ENCODE measurements at places on chromosomes 1 and 21.

DNA sequence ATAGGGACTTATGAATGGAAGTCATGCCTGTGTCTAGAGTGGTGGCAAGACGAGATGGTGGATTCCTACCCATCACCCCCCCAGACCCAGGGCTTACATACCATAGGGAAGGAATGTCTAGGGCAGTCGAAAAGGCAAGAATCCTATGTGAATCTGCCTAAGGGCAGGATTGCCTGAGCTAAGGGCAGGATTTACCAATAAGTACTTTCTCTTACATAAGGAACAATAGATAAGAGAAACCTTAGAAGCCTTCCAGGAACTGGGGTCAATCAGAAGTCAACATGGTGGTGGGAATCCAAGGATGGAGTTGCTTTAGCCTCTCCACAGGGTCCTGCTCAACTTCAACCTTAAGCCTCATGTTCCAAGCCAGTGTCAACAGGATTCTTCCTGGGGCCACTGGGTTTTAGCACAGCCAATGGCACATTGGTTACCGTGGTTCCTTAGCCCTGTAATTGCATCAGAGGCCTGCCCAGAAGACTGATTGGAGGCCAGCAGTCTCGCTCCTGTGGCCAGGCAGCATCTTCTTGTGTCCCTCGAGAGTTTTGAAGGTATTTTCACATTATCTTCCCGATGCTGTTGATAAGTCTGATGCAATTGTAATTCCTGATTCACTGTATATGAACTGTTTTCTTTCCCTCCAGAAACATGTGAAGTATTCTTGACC is 20.7 kb downstream of the BACE2 start:
- no peak for DNase-seq

- no peak for DNase-seq
Observed at GRCh38 chr1:23692308-23692871, 784 bp downstream of the RPL11 start.

- DNase-seq, result peak; percentile 72
Observed at GRCh38 chr1:12617901-12618660, at the start of gene DHRS3. Gene DHRS3, minus strand, starts transcription at chr1:12618210. Its CDS starts 862 bp downstream, at chr1:12617348.

GRCh38 chr1:104156738-104157137 is 407.0 kb downstream of the AMY1C start:
- DNase-seq, result no peak

GRCh38 chr1:150160964-150161621 is 11.4 kb downstream of the PLEKHO1 start:
- DNase-seq, result no peak

DNA sequence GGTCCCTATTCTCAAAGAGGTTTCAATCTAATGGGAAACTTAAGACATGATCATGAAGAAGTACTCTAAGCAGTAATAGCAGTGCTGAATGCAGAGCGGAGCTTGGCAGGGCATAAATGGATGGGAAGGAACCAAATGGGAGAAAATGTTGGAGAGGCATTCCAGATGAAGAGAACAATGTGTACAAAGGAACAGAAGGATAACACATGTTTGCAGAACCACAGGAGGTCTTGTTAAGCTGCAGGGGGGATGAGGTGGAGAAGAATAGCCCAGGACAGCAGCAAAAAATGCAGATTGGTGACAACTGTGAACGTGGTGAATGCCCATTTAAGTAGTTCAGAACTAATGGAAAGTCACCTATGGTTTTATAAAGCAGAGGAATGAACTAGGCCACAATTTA is 99.1 kb downstream of the ASTN1 start:
- no peak for DNase-seq

DNA sequence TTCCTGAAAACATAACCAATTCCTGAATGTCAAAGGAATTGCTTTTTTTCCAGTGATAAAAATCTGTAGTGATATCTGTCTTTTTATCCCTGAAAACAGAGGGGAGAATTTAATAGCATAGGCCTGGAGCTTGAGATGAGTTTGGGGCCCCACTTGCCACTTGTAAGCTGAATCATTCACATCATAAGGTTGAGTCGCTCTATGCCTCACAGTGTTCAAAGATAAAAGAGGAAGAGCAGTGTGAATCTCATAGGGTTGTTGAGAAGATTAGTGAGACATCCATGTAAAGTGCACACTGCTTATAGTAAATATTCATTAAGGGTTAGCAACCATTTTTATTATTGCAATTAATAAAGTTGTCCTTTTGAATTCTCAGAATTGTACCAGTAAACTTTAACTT is 271.3 kb downstream of the DNM3 start:
- DNase-seq, result no peak

DNA sequence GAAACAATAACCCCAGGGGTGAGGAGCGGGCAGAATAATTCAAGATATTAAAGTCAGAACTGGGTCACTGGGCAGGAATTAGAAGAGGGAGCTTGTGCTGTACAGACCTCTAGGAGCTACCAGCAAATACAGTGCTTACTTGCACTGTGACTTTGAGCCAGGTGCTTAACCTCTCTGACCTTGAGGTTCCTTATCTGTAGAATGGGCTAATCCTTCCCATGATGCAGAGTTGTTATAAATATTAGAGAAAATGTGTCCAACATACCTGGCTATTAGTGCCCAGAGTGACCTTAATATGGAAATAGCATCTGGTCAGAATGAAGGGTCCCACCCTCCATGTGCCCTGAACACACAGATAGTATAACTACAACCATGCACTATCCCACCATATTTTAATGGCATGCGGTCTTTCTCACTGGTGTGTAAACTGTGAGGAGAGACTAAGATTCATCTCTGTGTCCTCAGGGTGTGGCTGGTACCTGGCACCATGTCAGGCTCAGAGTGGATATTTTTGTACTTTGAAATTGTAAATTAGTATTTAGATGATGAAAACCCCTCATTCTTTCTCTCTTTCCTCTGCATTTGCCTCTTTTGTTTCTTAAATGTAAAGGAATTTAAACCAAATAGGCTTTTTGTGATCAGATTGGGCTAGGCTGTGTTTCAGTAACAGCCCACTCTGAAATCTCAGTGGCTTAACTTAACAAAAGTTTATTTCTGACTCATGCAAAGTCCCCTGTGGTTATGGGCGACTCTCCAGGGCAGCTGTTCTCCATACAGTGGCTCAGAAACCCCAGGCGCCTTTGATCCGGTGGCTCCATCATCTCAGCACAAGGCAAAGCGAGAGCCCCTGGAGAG is 60.0 kb upstream of the ROR1 start:
- no peak for DNase-seq

GRCh38 chr1:234768171-234768568 is 158.2 kb upstream of the IRF2BP2 start:
- DNase-seq, result no peak

GRCh38 chr1:109687641-109688499 is at the start of gene GSTM1:
Gene GSTM1, plus strand, starts transcription at chr1:109687817. Its CDS starts 57 bp downstream, at chr1:109687874.
- no peak for DNase-seq

DNA sequence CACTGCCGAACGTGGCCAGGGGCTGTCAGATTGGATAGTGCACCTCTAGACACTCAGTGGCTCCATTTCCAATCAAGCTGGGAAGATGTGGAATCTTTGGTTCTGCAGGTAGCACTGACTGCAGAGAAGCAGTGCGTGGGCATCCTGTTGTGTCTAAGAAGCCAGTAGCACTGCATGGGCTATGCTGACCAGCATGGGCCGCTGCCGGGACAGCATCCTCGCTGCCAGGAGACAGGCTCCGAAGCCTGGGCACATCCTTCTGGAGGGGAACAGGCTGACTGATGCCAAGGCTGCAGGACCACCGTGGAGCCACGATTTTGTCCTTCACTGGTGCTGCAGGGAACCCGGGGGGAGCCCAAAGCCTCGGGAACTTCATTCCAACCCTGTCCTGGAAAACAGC is 649.4 kb downstream of the NPHP4 start:
- DNase-seq, result no peak

DNA sequence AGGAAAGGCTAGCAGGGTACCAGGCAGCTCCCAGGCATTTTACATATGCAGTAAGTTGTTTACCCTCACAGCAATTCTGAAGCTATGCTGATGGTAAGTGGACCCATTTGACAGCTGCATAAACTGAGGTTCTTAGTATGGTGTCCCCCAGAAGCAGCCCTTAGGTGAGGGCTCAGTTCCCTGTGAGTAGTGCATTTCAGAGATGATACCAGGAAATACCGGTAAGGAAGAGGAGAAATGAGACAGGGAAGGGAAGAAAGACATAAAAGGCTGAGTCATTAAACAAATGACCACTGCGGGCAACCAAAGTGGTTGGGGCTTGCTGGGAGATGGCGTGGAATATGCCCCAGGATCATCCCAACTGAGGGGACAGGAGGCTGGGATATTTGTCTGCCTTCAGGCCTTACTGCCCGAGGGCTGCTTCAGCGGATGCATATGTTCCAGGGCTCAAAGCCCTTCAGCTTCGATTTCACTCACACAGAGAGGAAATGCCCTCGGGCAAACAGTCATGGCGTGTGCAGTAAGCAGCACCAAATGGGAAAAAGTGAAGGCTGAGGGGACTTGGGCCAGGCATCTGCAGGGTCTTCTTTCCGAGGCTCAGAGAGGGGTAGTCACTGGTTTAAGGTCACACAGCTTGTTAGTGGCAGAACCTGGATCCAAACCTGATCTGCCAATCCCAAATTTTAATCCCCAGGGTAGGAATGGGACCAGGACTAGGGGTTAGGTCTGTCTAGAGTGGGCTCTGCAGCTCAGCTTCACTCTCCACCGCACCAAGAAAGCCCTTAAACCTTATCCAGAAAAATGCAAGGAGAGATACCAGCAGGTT is 133.7 kb upstream of the RUNX3 start:
- DNase-seq, result no peak

- DNase-seq, result no peak
Observed at GRCh38 chr1:89660224-89661061, 27.5 kb downstream of the LRRC8C start.

DNA sequence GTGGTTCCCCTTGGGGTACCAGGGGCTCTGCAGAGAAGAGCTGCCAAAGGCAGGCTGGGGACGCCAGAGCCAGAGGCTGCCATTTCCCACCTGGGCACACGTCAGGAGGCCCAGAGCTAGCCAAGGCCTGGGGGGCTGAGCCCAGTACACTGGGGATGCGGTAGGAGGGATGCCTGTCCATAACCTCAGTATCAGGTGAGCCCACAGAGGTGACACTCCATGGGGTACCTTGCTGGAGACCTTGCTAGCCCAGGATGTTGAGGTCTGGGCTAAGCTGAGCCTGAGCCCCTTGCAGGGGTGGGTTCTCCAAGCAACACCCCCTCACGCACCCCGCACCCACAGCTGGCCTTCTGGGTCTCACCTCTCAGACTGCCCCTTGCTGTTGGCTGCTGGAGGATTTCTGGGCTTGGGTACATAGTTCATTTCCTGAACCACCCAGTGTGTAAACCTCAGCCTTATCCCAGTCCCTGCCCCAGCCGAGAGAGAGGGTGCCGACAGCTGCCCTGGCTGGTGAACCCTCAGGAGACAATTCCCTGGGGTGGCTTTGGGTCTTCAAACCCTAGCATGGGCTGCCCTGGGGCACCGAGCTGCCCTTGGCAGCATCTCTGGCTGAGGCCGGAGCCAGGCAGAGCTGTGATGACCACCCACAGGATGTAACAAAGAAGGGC is 92.5 kb upstream of the VAMP3 start:
- DNase-seq, result no peak

GRCh38 chr1:50111503-50111902 is 2.8 kb downstream of the ELAVL4 start:
- no peak for DNase-seq

DNA sequence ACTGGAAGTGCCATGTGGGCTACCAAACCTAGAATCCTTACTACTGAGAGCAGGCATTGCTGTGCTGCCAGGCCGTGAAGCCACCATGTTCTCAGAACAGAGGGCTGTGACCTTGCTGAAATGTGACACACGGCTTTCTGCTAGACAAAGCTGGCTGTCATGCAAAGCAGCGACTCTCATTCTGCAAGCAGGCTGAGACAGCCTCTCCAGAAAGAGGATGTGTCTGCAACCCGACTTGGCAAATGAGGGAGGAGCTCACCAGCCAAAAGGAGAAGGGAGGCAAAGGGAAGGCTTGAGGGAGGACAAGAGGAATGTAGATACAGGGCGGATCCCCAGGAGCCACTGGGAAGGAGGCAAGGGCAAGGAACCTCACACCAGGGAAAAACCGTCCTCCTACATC is 85.7 kb upstream of the KRTAP19-8 start:
- DNase-seq, result no peak

GRCh38 chr1:20400341-20401177 is 85.5 kb downstream of the CAMK2N1 start:
- DNase-seq, result no peak

Data from amygdala (tissue), 56 donors.